ENCODE measurements at places on chromosomes 12 and 14.

DNA sequence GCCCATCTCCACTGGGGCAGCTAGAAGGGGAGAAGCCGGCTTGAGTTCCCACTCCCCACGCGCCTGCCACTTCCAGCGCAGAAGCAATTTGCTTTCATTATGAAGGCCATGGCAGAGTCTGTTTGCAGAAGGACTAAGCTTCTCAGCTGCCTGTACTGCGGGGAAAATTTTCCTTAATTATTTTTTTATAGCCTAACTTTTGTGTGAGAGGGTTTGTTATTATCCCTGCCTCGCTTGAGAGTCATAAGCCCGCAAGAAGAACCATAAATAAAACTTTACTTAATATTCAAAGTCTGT lies 56.0 kb upstream of the DLK1 start:
- no peak for DNase-seq

- peak; percentile 99 for DNase-seq
Observed at GRCh38 chr14:67359775-67360469, at the start of the genes ATP6V1D and EIF2S1. Gene ATP6V1D, minus strand, starts transcription at chr14:67359804. Its CDS starts 106 bp downstream, at chr14:67359698. Gene EIF2S1, plus strand, starts transcription at chr14:67360328. Its CDS starts 4,440 bp downstream, at chr14:67364768.

DNA sequence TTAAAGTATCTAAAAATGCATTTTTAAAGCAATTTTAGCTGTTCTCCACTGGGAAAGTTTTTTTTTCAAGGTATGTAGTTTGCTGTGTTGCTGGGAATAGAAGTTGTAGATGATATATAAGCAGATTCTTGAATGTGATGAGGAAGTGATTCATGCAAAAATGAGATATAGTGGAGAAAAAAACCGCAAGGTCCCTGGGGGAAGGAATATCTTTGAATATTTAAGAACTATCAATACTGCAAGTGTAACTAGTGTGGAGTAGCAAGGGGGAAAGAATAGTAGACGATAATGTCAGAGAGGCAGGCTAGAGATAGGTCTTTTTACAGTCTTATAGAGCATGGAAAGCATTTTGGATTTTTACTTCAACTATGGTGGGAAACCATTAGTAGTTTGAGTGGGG lies 42.5 kb downstream of the PTCSC3 start:
- no peak for DNase-seq

- DNase-seq: no peak
Observed at GRCh38 chr12:97026901-97027300, 119.8 kb downstream of the NEDD1 start.

- DNase-seq: no peak
Observed at GRCh38 chr14:44960646-44961045, 1.1 kb downstream of the KLHL28 start.

DNA sequence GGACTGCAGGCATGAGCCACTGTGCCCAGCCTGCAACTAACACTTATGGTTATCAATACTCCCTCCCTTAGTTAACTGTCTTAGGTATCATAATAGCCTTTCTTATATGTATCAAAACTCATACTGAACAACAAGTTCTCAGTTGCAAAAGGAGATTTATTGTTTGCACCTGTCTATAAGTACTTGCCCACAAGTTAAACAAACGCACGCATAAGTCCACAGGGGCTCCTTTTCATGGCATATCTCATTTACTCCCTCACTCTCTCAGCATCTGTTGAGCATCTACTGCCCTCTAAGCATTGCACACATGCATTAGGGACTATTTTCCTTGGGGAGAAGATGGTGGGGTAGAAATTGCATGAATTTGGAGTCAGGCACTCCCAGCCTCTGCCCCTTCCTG lies 46.7 kb upstream of the CORO1C start:
- DNase-seq: no peak

DNA sequence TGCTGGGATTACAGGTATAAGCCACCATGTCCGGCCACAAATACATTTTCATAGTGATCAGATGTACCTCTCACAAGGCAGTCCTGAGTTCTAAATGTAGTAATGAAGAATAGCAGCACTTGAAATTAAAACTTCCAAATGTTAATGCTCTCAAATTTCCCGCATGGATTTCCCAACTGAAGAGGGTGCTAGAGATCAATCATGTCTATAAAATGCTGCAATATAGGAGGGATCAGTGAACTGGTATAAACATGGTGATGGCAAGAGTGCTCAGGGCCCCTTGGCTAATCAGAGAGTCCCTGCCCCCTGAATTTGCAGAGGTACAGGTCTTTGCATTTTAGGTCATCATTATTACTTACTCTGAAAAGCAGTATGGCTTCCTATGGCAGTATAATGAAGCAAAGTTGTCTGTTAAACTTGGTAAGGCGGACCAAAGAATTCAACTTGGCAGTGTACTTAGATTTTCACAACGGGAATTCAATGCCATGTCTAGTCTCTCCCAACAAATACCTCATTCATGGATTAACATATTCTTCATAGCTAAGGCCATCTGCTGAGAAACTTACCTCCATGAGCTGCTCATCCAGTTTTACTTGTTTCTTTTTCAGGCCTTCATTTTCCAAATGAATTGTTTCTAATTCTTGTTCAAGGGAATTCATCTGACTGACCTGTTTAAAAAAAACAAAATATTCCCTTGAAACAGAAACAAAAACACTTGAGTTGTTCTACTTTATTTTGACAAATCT lies 67.0 kb upstream of the SAV1 start:
- no peak for DNase-seq

DNA sequence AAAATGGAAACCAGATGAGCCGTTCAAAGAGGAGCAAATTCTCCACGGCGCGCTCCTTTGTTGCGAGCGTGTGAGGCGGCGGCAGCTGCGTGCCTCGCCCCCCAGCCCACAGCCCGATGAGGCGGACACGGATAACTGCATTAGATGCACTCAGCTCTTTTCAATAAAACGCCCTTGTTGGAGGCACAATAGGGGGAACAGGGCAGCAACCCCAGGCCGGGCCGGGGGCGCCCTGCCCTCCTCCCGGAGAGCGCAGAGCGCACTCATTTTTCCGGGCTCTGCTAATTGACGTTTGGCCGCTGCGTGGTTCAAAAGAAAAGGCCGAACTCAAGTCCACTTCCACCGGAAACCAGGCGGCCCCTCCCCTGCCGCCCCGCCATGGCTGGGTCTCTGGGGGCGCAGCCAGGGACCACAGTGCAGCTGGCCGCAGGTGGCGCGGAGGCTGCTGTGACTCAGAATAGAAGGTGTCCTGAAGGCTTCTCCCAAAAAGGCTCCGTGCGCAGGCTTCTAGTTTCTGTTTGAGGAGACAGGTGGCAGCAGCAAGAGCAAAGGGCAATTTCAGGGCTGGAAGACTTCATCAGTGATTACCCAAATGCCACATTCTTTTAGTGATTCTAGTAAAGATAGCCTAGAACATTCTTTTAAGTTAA lies 29.0 kb upstream of the SMOC1 start:
- no peak for DNase-seq

- peak; percentile 15 for DNase-seq
Observed at GRCh38 chr14:104931771-104932675, 7.3 kb downstream of the PLD4 start.

- DNase-seq: no peak
Observed at GRCh38 chr14:75231320-75231719, 47.3 kb upstream of the FOS start.

- no peak for DNase-seq
Observed at GRCh38 chr14:32341947-32342846, 13.1 kb downstream of the AKAP6 start.

GRCh38 chr14:50397390-50398188 lies 908 bp upstream of the CDKL1 start:
- DNase-seq: no peak

GRCh38 chr14:33578461-33579216 lies 372.2 kb downstream of the EGLN3 start:
- no peak for DNase-seq

GRCh38 chr14:105941226-105942166 lies 415.1 kb downstream of the TMEM121 start:
- no peak for DNase-seq

GRCh38 chr12:93526786-93527428 lies 45.6 kb upstream of the SOCS2 start:
- DNase-seq: no peak

- DNase-seq: no peak
Observed at GRCh38 chr12:6104027-6104426, 20.4 kb downstream of the VWF start.

- DNase-seq: no peak
Observed at GRCh38 chr14:71236487-71236886, 329.2 kb downstream of the PCNX1 start.

DNA sequence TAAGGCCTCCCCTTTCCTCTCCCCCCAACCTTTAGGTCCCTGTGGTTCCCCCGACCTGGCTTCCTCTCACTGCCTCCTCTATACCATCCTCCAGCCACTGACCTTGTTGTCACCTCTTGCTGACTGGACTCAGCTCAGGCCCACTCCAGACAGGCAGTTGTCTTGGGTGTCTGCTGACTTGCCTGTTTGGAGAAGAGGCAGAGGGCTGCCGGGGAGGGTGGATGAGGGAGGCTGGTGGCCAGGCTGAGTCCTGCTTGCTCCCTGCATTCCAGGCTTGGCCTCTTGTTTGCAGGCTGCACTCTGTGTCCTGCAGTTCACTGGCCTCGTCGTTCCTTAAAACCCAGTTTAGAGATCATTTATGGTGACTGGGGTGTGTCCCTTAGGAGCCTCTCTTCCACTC lies 31.0 kb upstream of the RD3L start:
- no peak for DNase-seq

GRCh38 chr12:53231921-53232645 lies at the start of gene RARG:
Gene RARG, minus strand, starts transcription at chr12:53232209. Its CDS starts 4,664 bp downstream, at chr12:53227545.
- peak; percentile 60 for DNase-seq

DNA sequence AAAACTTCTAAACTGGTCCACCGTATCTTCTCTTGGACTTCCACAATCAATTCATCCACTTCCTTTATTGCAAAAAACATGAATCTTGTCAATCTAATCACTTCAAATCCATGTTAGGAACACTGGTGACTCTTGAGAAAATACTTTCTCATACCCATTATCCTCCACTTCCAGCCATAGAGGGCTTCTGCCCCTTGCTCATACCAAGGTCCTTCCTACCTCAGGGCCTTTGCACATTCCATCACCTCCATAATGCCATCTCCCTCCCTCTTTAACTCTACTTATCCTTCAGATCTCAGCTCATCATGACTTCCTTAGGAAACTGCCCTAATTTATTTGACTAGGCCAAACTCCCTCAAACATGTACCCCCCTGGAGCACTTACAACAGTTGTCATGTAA lies 16.6 kb downstream of the STXBP6 start:
- no peak for DNase-seq

DNA sequence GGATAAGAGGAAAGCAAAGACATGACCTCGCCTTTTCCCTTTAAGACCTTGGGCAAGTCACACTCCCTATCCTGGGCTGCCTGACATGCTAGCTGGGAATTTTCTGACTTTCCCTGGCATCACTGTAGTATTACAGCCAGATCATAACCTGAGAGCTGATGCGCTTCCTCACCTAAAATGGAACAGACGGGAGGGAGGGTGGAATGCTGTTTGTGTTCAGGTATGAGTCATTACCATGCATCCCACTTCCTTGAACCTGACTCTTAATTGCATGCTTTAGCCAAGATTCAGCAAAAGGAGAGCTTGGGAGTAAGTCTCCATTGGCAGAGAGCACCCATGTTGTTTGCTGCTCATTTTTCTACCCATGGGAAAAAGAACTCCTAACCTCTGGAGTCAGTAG lies 156.5 kb downstream of the KCNK10 start:
- no peak for DNase-seq

DNA sequence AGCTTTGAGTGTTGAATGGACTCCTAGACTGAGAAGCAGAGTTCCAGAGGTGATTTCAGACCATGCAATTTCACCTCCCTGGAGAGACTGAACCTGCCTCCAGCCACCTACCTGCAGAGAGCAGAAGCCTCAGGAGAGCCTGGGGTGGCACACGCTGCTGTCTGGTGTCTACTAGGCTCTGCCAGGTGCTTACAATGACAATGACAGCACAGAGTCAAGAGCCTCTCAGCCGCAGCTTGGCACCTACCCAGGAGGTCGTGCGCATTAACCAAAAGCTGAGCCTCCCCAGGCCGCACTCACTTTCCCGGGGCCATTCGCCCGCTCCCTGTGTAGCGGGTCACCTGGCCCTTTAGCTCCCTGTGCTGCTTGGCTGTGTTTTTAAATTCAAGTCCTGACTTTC lies 63.2 kb downstream of the TESC start:
- peak; percentile 65 for DNase-seq

DNA sequence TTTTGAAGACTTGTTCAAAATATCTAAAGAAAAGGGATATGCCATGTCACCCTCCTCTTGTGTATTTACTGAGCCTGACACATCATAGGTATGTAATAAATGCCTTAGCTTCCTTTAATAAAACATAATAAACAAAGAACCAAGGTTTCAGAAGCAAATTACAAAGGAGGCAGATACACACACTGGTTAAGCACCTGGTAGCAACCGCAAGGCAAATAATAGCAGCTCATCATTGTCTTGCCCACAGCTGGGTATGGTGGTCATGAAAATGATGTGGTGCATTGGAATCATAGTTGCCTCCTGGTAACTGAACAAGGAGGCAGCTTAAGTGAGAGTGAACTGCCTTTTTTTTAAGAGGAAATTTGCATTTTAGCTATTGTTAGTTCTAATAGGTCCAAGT lies 39.0 kb downstream of the PAX9 start:
- no peak for DNase-seq

- no peak for DNase-seq
Observed at GRCh38 chr14:61229981-61230380, 51.2 kb downstream of the TMEM30B start.

DNA sequence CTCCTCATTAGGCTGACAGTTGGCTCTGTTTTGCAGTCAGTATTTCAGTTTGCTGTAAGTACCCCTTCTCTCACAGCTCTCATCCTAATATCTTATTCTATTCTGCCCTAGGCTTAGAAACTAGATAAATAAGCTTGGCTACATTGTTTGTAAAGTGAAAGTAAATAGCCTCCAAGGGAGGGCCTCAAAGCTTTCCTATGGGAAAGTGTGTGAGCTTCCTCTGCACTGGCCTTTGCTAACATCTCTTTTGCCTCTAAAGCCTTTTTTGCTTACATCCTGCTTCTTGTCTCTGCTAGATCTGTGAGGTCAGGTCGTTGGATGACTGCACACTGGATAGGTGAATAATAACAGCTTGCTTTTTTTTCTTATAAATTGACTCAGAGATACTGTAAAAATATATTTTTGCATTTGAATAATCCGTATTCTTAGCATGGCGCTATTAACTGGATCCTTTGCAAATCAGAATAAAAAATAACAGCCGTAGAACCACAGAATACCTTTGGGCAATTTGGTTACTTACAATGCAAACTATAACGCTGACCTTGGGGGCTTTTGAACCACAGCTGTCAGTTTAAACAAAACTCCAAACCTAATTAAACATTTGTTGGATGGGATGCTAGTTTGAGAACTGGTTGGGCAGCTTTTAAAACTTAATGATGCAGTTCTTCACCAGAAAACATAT lies 55.1 kb downstream of the TTC6 start:
- no peak for DNase-seq

DNA sequence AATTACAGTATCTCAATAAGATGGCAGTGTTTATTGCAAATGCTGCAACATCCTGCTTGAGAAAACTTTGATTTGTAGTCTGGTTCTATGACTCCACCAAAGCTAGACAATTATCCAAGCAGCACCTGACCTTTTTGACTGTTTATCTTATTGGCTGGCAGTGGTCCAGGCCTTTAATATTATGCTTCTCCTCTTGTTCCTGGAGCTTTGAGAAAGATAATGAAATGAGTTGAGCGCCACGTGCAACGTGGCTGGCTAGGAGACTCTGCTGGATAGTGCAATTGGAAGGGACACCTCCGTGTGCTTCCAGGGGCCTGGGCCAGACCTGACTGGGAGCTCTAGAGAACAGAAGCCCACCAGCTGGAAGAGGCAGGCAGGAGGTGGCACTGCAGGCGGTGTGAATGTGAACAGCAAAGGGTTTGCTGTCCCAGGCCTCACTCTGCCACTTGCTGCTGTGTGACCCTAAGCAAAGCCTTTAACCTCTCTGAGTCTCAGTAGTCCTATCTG lies 349.3 kb downstream of the CACNA1C start:
- no peak for DNase-seq
